Skin of body (tissue), 3 donors: ENCODE measurements at places on chromosomes 11 and 22.

GRCh38 chr11:112292785-112293407, 32.2 kb upstream of the PLET1 start:
- DNase-seq = peak; percentile 87

GRCh38 chr11:66882561-66883015, 25.7 kb downstream of the LRFN4 start:
- no peak for DNase-seq

- no peak for DNase-seq
Measured at GRCh38 chr11:78932757-78933156, 358.1 kb upstream of the NARS2 start.

- no peak for DNase-seq
Measured at GRCh38 chr11:58926695-58927094, 12.6 kb upstream of the GLYATL1 start.

GRCh38 chr11:133835593-133836548, 9.4 kb downstream of the SPATA19 start:
- no peak for DNase-seq

DNA sequence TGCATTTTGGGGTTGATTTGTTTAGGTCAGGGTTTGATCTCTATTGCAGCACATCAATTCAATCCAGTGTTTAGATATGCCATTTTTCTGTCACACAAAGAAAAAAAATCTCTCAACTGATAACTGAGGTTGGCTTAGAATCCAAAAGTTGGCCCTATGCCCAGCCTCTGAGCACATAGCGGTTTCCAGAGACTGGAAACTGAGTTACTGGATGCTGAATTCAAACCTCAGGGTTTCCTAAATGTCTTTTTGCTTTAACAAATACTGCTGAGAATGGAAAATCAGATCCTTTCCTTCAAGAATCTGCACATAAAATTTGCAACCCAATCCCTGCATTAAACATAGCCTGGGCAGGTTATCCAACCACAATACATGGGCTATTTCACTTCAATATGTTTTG, 4.0 kb downstream of the P4HA3 start:
- no peak for DNase-seq

DNA sequence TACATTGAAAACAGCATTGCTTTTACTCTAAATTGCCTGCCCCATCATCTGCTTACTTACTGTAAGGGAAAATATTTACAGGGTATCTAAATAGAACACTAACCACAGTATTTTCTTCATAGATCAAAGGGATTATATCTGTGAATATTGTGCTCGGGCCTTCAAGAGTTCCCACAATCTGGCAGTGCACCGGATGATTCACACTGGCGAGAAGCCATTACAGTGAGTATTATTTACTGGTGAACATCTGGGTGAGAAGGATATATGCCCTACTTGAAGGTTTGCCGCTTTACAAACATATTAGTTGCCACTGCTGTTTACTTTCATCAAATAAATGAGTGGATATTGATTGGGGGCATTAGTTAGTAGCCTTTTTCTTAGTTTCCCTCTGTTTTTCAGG, 5.9 kb upstream of the CNTF start:
- no peak for DNase-seq

DNA sequence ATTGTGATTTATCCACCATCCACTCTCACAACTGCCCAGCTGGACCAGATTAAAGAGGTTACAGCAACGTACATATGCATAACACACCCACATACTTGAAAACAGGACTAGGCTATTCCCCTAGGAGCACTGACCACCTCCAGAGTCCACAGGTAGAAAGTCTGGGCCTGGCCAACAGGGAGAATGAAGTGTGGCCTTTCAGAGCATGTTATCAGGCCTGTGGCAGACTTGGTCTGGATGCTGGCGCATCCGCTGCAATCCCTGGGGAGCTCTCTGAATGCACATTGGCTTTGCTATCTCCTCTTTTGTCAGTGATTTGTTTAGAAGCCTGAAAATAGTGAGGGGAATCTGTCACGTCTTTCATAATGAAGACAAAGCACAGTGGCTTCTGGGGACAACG, 86.7 kb downstream of the C11orf58 start:
- no peak for DNase-seq

GRCh38 chr11:94826415-94826814, 58.3 kb downstream of the AMOTL1 start:
- no peak for DNase-seq
